ENCODE measurements at places on chromosomes 4 and X. TPM values are rescaled to one million over a fixed set of nuclear protein-coding genes. Genes with fewer than 3 reads are reported as not detected.

CPLX1 gene
- total RNA-seq, result 16.5 TPM

SLC6A14 gene
- 0.82 TPM for total RNA-seq

VGLL1 gene
- total RNA-seq, result not detected

CC2D2A gene
- 2.6 TPM for total RNA-seq

FAM47A gene
- not detected for total RNA-seq

Measured in colonic mucosa (tissue), 4 donors.